ENCODE measurements at places on chromosomes 11 and 22. TPM values are rescaled to one million over a fixed set of nuclear protein-coding genes. Genes with fewer than 3 reads are reported as not detected.
A peak's percentile ranks its signal among the peaks of the same experiment; 100 is the strongest.

Gene DEUP1
- total RNA-seq, result 11.7 TPM

Gene CRYBB2
- total RNA-seq, result 4.4 TPM

Gene HEPHL1
- total RNA-seq, result 0.24 TPM

DNA sequence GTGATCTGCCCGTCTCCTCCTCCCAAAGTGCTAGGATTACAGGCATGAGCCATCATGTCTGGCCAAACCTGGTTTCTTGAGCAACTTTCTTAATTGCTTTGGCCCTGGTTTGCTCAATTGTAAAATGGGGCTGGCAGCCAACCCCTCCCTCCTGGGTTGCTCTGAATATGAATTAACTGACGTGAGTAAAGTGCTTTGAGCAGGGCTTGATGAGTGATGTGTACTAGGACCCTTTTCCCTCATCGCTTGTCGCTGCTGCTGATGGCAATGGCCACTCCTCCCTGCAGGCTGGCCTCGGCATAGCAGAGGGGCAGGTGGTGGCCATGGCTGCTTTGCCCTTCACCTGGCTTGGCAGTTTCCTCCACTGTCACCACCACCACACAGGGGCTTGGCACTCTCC is 41.5 kb downstream of the RNF141 start:
- DNase-seq, result no peak

DNA sequence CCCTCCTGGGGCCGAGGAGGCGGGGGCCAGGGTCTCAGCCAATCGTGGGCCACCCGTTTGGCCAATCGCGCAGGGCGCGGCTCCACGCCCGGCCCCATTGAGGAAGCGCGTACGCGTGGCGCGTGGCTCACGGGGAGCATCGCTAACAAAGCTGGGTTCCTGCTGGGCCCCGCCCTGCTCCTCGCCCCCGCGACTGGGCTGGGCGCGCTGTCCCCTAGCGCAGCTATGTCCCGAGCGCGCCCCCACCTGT is 614 bp upstream of the ASCL2 start:
- DNase-seq, result peak; percentile 71

Measured in testis (tissue), 5 donors.